ENCODE measurements at places on chromosomes 12 and 14.

GRCh38 chr12:70321191-70321590 is 44.9 kb upstream of the KCNMB4 start:
- DNase-seq = no peak

GRCh38 chr14:82055515-82056115 is 522.0 kb upstream of the SEL1L start:
- DNase-seq = no peak

DNA sequence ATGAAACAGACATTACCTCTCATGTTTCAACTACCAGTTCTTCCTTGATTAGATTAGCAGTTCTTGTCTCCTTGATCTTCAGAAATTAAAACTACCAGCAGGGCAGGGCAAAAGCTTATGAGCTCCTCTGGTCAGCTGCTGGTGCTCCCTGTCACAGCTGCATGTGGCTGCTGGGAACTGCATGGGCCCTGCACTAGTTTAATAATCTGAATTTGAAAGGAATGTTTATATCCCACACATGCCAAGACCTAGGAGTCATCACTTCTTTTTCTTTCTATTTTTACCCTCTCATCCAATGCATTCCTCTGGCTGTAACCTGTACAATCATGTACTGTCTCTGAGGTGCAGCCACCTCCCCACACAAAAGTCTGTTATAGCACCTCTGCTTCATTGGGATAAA is 73.9 kb downstream of the ARMH4 start:
- DNase-seq = peak; percentile 93

- DNase-seq = peak; percentile 31
These were observed 18.0 kb upstream of the TCP11L2 start for GRCh38 chr12:106284358-106285105.

- DNase-seq = no peak
These were observed 1316.3 kb downstream of the TMEM121 start for GRCh38 chr14:106842687-106843086.

DNA sequence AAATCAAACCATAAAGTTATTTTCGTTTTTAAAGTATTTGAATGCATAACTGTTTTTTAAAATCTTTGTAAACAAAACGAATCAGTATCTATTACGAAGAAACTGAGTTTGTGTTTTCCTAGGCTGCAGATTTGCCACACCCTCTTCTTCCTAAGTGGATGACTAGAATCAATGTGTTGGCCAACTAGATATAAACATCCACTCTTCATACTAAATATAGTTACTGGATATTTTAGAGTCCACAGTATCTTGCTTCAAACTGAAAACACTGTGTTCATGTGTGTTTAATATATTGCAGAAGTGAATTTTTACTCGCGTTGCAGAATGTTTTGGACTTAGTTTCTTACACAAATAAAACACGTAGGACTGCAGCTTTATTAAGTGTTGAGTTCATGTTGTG is 63.2 kb downstream of the KLHL28 start:
- peak; percentile 42 for DNase-seq

DNA sequence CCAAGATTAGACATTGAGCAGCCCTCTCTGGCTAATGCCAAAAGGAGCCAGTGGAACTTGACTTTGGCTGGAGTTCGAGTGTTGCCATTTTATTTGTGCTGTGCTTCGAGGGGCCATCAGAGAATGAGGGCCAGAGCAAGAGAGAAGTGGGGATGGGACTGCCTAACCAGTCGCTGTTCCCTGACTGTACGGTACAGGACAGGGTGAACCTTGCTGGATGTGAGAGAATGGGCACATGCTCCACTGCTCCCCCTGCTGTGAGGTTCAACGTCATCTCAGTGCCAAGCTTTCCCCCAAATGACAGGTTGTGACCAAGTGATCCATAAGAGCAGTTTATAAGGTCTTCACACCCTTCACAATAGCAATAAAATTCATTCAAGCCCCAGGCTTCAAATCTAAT is 55.1 kb upstream of the BCL11B start:
- no peak for DNase-seq

GRCh38 chr12:15782667-15783066 is 6.5 kb downstream of the EPS8 start:
- no peak for DNase-seq

DNA sequence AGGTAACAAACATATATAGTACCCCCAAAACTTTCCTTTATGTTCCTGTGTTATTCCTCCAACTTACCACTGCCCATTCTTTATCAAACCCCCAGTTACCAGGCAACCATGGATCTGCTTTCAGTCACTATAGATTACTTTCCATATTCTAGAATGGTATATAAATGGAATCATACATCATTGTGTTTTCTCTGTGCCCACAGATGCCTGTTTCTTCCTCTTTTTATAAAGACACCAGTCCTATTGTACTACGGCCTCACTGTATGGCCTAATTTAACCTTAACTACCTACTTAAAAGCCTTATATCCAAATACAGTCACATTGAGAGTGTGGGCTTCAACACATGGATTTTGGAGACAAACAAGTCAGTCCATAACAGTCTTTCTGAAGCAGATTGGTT is 2.6 kb downstream of the TAS2R14 start:
- DNase-seq = no peak

GRCh38 chr12:48489012-48489411 is 6.7 kb downstream of the C12orf54 start:
- DNase-seq = peak; percentile 67

GRCh38 chr12:29516431-29516875 is 19.0 kb upstream of the OVCH1 start:
- DNase-seq = peak; percentile 47

- DNase-seq = no peak
These were observed 159.2 kb downstream of the PAX9 start for GRCh38 chr14:36820901-36821300.

GRCh38 chr14:105389976-105390848 is 8.1 kb upstream of the TEX22 start:
- no peak for DNase-seq

- no peak for DNase-seq
These were observed 954.2 kb upstream of the FBXO33 start for GRCh38 chr14:40386433-40386832.

- DNase-seq = peak; percentile 39
These were observed 66.6 kb downstream of the BTG1 start for GRCh38 chr12:92079054-92079385.

- no peak for DNase-seq
These were observed 8.9 kb upstream of the AMN start for GRCh38 chr14:102913341-102914211.

GRCh38 chr12:107411792-107412535 is 273.6 kb upstream of the PWP1 start:
- peak; percentile 96 for DNase-seq

- no peak for DNase-seq
These were observed 37.5 kb downstream of the CCDC88C start for GRCh38 chr14:91380123-91380522.

DNA sequence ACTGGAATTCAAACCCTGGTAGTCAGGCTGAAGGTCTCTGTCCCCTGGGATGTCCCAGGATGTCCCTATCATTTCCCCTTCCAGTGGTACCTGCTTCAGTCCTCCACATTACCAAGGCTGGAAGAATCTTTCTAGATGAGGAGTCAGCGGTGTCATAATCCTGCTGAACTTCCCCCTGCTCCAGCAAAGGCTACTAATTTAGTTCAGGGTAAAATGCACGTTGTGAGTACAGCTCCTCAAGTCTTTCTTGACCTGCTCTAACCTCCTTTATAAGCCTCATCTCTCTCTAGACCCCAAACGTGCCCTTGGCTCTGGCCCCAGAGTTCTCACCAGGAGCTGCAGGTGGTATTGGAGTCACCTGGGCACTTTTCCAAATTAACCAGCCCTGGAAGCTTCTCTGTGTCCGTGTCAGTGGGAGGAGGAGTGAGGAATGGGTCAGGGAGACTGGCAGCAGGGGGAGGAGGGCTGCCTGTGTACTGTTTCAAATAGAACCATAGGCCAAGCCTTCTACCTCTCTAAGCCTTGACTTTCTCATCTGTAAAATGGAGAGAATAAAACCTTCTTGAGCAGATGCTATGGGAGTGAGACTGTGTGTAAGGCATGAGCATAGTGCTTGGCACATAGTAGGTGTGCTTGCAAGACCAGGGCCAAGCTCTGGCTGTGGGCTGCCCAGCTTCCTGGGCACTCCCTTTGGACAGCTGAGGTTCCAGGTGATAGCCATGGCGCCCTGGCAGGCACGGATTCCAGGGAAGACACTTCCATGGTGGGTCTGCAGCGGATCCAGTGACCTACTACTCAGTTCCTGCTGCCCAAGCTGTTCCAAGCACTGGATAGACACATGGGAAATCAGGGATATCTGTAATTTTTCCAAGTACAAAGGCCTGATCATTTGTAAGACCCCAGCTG is 24.5 kb downstream of the ASB2 start:
- no peak for DNase-seq

DNA sequence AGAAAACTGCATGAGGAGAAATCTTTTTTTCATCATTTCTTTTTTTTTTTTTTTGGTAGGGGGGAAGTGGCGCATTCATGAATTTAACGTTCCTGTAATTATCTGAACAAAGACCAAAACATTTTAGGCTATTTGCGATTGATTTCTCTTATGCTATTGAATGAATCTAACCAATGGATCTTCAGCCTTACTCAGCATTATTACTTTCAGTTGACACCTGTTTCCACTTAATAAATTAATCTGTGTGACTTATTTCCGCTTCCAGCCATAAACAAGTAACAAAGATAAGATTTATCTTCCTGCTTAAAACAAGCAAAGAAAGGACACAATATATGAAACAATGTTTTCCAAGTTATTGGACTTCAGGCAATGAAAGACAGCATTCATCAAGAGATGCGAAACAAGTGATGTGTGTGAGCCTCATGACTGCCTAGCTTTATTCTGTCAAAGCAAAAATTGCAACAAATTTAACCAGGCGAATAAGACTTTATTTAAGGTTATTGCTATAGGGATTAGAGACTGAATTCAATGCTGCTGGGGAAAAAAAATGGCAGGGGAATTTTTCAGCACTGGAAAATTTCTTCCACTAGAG is 1026.9 kb downstream of the LRFN5 start:
- DNase-seq = no peak

- no peak for DNase-seq
These were observed 343.0 kb downstream of the BMP4 start for GRCh38 chr14:53613404-53614253.

GRCh38 chr12:44389896-44390295 is 486.2 kb downstream of the NELL2 start:
- no peak for DNase-seq

GRCh38 chr14:88825503-88825902 is 1.1 kb downstream of the TTC8 start:
- DNase-seq = no peak

- no peak for DNase-seq
These were observed 1.1 kb upstream of the SLCO1B1 start for GRCh38 chr12:21129906-21130305.

DNA sequence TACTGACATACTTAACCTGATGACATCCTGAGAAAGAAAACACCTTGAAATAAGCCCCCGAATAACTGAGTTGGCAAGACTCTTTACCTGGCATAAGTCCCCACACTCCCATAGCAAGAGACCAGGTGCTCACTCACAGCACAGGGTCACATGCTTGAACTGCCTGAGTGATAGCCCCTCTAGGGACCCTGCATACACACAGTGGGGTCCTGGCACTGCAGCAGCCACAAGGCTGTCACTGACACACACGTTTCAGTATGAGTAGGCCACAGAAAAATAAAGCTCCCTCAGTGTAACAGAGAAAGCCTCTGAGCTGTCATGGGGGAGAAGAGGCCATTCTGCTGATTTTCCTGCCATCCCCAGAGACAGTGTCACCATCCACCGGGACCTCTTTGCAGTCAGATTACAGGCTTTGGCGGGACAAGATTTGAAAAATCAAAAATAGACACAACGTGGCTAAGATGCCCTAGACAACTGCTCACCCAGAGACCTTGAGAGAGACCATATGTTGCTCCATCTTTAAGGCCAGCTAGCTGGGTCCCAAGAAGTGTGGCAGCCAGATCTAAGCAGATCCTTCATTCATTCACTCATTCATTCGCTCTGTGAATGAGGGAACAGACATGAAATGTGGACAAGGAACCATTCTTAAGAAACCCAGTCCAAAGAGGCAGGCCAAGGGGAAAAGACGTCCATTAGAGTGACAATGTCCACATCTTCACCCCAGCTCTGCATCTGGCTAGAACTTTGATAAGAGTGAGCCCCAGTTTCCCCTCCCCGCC is 1.6 kb downstream of the SCARB1 start:
- no peak for DNase-seq

DNA sequence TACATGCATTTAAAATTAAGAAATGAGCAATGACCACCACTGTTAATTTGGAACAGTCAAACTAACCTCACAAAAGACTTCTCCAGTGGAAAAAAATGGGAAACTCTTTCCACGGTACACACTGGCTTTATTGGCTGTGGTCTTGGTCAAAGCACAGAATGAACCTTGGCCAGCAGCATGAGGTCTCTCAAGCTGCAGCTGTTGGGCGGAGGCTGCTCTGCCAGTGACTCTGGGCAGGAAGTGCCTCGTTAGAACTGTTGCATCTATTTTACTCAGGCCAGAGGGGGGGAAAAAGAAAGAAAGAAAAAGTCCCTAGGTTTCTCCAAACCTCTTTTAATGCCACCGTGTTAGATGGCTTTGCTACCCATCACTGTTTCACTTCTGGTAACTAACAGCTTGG is 279.8 kb upstream of the DIO2 start:
- peak; percentile 71 for DNase-seq

DNA sequence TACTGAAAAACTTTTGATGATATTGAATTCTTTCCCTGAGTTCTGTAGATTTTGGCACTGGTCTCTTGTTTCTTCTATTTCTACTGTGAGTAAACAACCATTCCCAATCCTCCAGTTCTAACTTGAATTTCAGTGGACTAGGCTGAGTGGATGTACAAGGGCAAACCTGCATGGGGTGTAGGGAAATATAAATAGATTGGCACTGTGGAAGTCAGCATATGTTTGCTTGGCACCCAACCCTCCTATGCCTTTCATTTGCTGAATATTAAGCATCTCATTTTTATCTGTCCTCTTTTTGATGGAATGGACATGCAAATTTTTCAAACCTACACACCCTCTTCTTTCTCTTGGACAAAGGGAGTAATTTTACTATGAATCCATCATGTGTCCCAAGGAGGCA is 828.3 kb downstream of the DIO2 start:
- DNase-seq = no peak

GRCh38 chr14:104871145-104871655 is 6.1 kb downstream of the CEP170B start:
- DNase-seq = no peak

DNA sequence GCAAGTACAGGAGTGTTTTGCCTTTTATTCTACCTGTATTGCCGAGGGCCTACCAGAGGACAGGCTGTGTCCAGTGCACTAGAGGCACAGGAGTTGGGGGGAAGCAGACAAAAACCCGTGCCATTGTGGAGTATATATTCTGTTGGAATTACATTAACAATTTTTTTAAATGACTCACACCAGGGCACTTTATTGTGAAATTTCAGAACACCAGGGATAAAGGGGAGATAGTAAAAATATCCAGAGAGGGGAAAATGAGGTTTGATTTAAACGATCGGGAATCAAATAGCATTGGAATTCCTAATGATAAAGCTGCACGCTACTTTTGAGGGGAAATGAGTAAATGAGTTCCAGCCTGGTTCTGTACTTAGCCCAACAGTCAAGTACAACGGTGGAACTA is 123.2 kb downstream of the PELI2 start:
- peak; percentile 38 for DNase-seq

GRCh38 chr12:21337959-21338744 is 3.4 kb upstream of the SLCO1A2 start:
- no peak for DNase-seq

Measured in EH (cell line).